Vagina (tissue), 2 donors: ENCODE measurements at places on chromosomes 7 and 10.

GRCh38 chr10:43955002-43955596 is 306.4 kb upstream of the ZNF32 start:
- DNase-seq: no peak
- no peaks in the 10 kb centered on the region for H3K4me1 ChIP-seq
- no peaks in the 10 kb centered on the region for H3K27me3 ChIP-seq
- no peak overlapping the region for H3K27ac ChIP-seq
- no peaks in the 10 kb centered on the region for H3K36me3 ChIP-seq

GRCh38 chr7:150564566-150564965 is 2.6 kb upstream of the GIMAP4 start:
- no peaks in the 10 kb centered on the region for H3K36me3 ChIP-seq
- no peak overlapping the region for H3K27ac ChIP-seq
- no peaks in the 10 kb centered on the region for H3K27me3 ChIP-seq
- H3K4me1 ChIP-seq: no peaks in the 10 kb centered on the region

- H3K4me1 ChIP-seq: no peaks in the 10 kb centered on the region
- no peak for DNase-seq
- H3K27ac ChIP-seq: no peak overlapping the region
Measured at GRCh38 chr10:112519133-112519761, 72.2 kb downstream of the VTI1A start.

DNA sequence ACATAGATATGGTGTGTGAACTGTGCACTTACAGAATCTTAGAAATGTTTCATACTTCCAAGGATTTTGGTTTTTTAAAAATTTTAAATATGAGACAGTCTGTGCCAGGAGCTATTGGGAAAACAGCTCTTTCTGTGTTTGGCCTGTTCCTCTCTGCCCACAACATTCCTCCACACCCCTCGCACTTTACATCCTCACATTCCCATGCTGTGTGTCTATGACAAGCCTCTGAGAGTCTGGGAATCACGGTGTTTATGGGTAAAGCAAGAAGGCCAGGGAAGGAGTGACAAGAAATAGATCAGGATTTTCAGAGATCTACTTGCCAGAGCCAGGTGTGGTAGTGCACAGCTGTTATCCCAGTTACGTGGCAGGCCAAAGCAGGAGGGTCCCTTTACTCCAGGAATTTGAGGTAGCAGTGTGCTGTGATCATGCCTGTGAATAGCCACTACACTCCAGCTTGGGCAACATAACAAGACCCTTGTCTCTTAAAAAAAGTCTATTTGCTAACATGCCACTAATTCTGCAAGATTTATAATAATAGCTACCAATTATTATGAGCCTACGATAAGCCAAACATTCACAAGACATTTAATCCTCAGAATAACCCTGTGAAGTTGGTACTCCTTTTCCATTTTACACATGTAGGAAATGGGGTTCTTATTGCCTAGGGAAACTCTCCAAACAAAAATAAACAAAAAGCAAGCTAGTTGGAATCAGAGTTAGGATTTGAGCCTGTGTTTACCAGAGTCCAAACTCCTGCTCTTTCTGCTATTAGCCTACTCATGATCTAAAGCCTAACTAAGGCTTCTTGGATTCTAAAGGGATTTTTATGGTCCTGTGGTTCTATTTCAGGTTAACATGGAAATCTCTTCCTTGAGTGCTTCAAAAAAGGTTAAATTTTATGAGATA is 168.3 kb upstream of the SP8 start:
- no peaks in the 10 kb centered on the region for H3K4me1 ChIP-seq
- no peak for DNase-seq
- no peak overlapping the region for H3K4me3 ChIP-seq
- no peak overlapping the region for H3K27ac ChIP-seq

DNA sequence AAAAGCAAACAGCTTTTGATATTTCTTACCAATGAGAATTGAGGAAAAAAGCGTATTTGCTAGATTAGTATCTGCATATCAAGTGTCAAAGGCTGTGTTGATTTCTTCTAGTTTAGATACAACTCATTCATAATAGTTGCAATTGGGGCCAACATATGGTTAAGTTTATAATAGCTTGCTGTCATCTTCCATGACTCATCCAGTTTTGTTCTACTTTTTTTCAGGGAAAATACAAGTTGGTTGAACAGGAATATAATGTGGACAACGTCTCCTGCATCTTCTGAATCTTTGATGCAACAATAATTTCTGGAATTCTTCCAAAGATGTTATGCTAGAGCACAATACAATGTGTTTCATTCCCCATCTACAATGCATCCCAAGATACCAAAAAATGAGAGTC is 182.0 kb downstream of the THSD7A start:
- H3K27me3 ChIP-seq: no peaks in the 10 kb centered on the region
- no peaks in the 10 kb centered on the region for H3K36me3 ChIP-seq

- peak overlapping the region; percentile 46 for H3K27ac ChIP-seq
- DNase-seq: no peak
- H3K36me3 ChIP-seq: no peaks in the 10 kb centered on the region
- peaks cover 3% of the 10 kb centered on the region for H3K4me1 ChIP-seq
- H3K27me3 ChIP-seq: no peaks in the 10 kb centered on the region
- no peak overlapping the region for H3K4me3 ChIP-seq
Measured at GRCh38 chr10:6023661-6024333, 38.4 kb downstream of the IL2RA start.

DNA sequence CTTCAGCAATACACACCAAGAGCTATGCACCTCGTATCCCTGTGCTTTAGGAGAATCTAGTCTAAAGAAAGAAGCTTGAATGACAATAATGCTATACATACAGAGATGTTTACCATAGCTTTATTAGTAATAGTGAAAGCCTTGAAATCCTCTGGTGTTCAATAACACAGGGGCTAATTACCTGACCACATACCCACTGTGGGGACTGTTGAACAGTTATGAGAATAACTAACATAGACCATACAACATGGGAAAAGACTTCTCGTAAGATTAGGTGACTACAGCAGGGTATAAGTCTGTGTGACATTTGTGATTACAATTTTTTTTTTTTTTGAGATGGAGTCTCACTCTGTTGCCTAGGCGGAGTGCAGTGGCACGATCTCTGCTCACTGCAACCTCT is 111.0 kb downstream of the SORBS1 start:
- peak overlapping the region; percentile 29 for H3K27ac ChIP-seq
- peaks cover 26% of the 10 kb centered on the region for H3K4me1 ChIP-seq
- DNase-seq: no peak
- H3K36me3 ChIP-seq: no peaks in the 10 kb centered on the region

- peak overlapping the region; percentile 91 for H3K4me3 ChIP-seq
- H3K27ac ChIP-seq: peak overlapping the region; percentile 94
- peaks cover 54% of the 10 kb centered on the region for H3K4me1 ChIP-seq
Measured at GRCh38 chr10:131901181-131901829, 497 bp downstream of the PPP2R2D start.

- no peaks in the 10 kb centered on the region for H3K36me3 ChIP-seq
- no peaks in the 10 kb centered on the region for H3K27me3 ChIP-seq
Measured at GRCh38 chr10:99993701-99994689, 15.8 kb downstream of the DNMBP start.

GRCh38 chr10:49361178-49361554 is 34.7 kb downstream of the DRGX start:
- no peaks in the 10 kb centered on the region for H3K4me1 ChIP-seq
- no peak overlapping the region for H3K4me3 ChIP-seq
- no peaks in the 10 kb centered on the region for H3K27me3 ChIP-seq
- DNase-seq: peak; percentile 77
- no peak overlapping the region for H3K27ac ChIP-seq

GRCh38 chr10:44960482-44961229 is 1.1 kb downstream of the RASSF4 start:
- H3K27ac ChIP-seq: peak overlapping the region; percentile 17
- DNase-seq: no peak
- H3K36me3 ChIP-seq: no peaks in the 10 kb centered on the region

GRCh38 chr10:78511324-78512204 is 477.9 kb downstream of the RPS24 start:
- H3K27me3 ChIP-seq: no peaks in the 10 kb centered on the region
- H3K4me3 ChIP-seq: no peak overlapping the region
- H3K27ac ChIP-seq: peak overlapping the region; percentile 79
- H3K4me1 ChIP-seq: peaks cover 82% of the 10 kb centered on the region
- DNase-seq: peak; percentile 87
- no peaks in the 10 kb centered on the region for H3K36me3 ChIP-seq

- no peaks in the 10 kb centered on the region for H3K4me1 ChIP-seq
- H3K36me3 ChIP-seq: no peaks in the 10 kb centered on the region
- H3K27ac ChIP-seq: no peak overlapping the region
Measured at GRCh38 chr7:136131304-136131630, 154.1 kb upstream of the MTPN start.

- DNase-seq: no peak
- H3K4me3 ChIP-seq: no peak overlapping the region
- no peaks in the 10 kb centered on the region for H3K36me3 ChIP-seq
- no peaks in the 10 kb centered on the region for H3K27me3 ChIP-seq
Measured at GRCh38 chr10:49571388-49571787, 32.5 kb upstream of the ERCC6 start.

GRCh38 chr7:69840248-69840647 is 242.0 kb downstream of the AUTS2 start:
- no peaks in the 10 kb centered on the region for H3K27me3 ChIP-seq
- no peak for DNase-seq
- no peaks in the 10 kb centered on the region for H3K36me3 ChIP-seq
- no peak overlapping the region for H3K4me3 ChIP-seq
- no peak overlapping the region for H3K27ac ChIP-seq
- no peaks in the 10 kb centered on the region for H3K4me1 ChIP-seq

- no peak for DNase-seq
- no peaks in the 10 kb centered on the region for H3K36me3 ChIP-seq
- H3K27ac ChIP-seq: no peak overlapping the region
- peaks cover 64% of the 10 kb centered on the region for H3K4me1 ChIP-seq
Measured at GRCh38 chr10:6173203-6173602, 29.5 kb upstream of the PFKFB3 start.

DNA sequence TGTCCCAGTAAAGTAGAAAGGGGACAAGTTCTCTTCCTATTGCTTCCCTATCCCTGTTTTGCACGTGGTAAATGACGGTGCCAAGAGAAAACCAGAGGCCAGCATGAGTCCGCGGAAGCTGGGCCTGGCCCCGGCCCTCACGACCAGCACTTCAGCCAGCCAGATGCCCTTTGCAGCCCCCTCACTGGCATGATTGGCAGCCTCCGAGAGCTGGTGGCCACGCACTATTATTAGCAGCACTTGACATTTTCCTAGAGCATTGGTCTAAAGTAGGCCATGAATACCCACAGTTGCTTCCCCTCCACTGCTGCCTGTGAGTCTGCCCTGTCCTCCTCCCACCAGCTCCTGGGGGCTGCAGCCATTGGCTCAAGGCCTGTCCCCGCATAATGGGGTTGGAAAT is 369.1 kb downstream of the PLXNA4 start:
- H3K36me3 ChIP-seq: no peaks in the 10 kb centered on the region
- H3K27me3 ChIP-seq: no peaks in the 10 kb centered on the region
- H3K27ac ChIP-seq: no peak overlapping the region

- no peak overlapping the region for H3K4me3 ChIP-seq
- H3K4me1 ChIP-seq: peaks cover 17% of the 10 kb centered on the region
- H3K36me3 ChIP-seq: no peaks in the 10 kb centered on the region
- DNase-seq: no peak
Measured at GRCh38 chr10:127154831-127155620, 41.4 kb downstream of the INSYN2A start.

- H3K27ac ChIP-seq: no peak overlapping the region
- DNase-seq: no peak
- no peaks in the 10 kb centered on the region for H3K4me1 ChIP-seq
- H3K27me3 ChIP-seq: no peaks in the 10 kb centered on the region
- no peak overlapping the region for H3K4me3 ChIP-seq
Measured at GRCh38 chr7:115153176-115153575, 231.3 kb downstream of the MDFIC start.

DNA sequence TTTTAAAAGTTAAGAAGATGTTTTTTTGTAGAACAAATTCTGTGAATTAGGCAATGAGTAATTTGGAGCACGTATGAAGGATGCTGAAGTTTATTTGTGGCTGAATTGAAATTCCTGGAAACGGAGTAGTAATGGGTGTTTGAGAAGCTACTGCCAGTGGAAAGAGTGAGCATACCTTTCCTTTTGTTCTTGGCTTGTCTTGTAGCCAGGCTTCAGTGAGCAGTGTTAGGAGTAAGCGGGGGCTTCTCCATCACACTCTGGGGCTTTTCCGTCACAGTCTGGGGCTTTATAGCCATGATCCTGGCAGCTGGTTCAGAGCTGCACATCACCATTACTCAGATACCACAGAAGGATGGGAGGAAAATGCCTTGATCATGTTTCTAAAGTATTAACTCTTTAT is 32.3 kb downstream of the GARS1 start:
- H3K27me3 ChIP-seq: no peaks in the 10 kb centered on the region
- H3K4me1 ChIP-seq: no peaks in the 10 kb centered on the region
- no peak overlapping the region for H3K4me3 ChIP-seq

DNA sequence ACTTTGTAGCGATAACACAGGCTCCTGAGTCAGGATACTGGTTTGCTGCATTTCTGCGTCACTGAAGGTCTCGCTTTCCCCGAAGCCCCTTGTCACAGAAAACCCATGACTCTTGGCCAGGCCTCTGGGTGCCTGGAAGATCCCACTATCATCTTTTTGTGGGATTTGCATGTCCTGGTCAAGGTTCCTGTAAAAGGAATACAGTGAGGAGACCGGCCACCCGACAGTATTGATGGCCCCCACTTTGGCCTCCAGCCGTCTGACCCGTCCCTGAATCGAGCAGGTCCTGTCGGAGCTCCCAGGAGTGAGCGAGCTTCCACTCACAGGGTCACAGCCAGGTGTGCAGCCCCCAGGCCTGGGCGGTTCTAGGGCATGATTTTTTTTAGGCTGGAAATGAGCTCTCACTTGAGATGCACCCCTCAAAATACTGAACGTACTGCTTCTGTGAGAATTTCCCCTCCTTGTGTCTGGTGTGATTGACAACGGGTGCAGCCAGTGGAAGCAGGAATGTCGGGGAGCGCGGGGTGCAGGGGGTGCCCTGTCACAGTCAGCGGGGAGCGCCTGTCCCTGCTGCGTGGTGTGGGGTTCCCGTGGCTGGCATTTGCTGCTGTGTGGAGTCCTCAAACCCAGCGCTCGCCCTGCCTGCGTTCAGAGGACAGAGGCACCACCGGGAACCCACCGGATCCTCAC is 75.8 kb downstream of the DNAJB6 start:
- H3K27me3 ChIP-seq: no peaks in the 10 kb centered on the region
- no peak overlapping the region for H3K4me3 ChIP-seq
- no peaks in the 10 kb centered on the region for H3K4me1 ChIP-seq
- H3K27ac ChIP-seq: no peak overlapping the region

- no peak overlapping the region for H3K27ac ChIP-seq
- H3K4me1 ChIP-seq: peaks cover 33% of the 10 kb centered on the region
- no peaks in the 10 kb centered on the region for H3K36me3 ChIP-seq
Measured at GRCh38 chr10:50512743-50513416, 110.9 kb downstream of the SGMS1 start.

DNA sequence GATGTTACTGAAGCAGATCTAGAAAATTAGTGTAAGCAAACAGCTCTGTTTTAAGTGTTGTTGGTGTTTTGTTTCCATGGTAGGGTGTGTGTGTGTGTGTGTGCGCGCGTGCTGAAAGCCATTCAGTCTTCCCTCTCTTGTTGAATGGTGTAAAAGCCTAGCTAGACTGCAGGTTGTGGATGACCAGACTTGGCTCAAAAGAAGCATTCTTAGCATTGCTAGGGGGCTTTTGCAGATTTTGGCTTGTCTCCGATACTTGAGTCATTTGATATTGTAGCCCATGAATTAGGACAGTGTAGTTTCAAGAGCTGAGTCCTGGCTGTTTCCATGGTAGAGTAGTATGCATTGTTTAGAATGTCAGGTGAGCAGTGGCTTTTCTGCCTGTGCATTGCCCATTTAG is 99.1 kb downstream of the SND1 start:
- DNase-seq: no peak
- no peak overlapping the region for H3K4me3 ChIP-seq
- H3K27ac ChIP-seq: no peak overlapping the region
- no peaks in the 10 kb centered on the region for H3K36me3 ChIP-seq
- no peaks in the 10 kb centered on the region for H3K27me3 ChIP-seq
